HCT116 (cell line): ENCODE measurements at places on chromosomes 7 and 10.

DNA sequence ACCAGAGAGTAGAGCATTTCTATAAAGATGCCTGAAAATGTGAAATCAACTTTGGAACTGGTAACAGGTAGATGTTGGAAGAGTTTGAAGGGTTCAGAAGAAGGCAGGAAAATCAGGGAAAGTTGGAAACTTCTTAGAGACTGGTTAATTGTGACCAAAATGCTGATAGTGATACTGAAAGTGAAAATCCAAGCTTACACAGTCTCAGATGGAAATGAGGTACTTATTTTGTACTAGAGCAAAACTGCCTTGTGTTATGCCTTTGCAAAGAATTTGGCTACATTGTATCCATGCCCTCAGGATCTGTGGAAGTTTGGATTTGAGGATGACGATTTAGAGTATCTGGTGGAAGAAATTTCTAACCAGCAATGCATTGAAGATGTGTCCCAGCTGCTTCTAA, 430.6 kb upstream of the KCND2 start:
- no peak for DNase-seq
- no peaks in the 10 kb centered on the region for H3K4me1 ChIP-seq
- no peak overlapping the region for H3K4me3 ChIP-seq
- no peak overlapping the region for H3K27ac ChIP-seq
- no peaks in the 10 kb centered on the region for H3K36me3 ChIP-seq

DNA sequence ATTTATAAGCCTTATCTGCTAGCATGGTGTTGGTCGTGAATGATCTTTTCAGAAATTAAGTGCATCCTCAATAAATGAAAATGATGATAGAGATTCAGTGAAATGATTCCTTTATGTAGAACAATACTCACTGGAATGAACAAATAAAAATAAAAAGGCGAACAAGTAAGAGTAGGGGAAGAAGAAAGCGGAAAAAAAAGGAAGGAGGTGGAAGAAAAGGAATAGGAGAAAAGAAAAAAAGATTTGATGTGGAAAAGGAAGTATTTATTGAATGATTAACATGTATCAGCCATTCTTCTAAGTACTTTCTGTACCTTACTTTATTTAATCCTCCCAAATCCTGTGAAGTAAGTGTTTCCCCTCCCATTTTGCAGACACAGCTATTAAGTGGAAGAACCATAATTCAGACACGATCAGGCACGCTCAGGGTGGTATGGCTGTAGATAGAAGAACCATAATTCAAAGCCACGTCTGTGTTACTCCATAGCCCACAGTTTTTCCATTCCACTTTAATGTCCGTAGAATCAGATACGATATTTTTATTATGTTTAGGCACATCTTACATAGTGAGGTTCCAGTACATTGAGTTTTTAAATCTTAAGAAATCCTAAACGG, 156.2 kb upstream of the LAMB4 start:
- H3K36me3 ChIP-seq = no peaks in the 10 kb centered on the region
- H3K4me3 ChIP-seq = no peak overlapping the region
- H3K27ac ChIP-seq = no peak overlapping the region

GRCh38 chr7:125878235-125878956, 948.8 kb upstream of the POT1 start:
- no peaks in the 10 kb centered on the region for H3K36me3 ChIP-seq
- DNase-seq = no peak
- no peaks in the 10 kb centered on the region for H3K27me3 ChIP-seq
- no peak overlapping the region for H3K4me3 ChIP-seq
- no peak overlapping the region for H3K27ac ChIP-seq
- H3K4me1 ChIP-seq = no peaks in the 10 kb centered on the region; the same call in 1 of the 2 replicates

GRCh38 chr7:129530795-129531391, 28.6 kb downstream of the SMKR1 start:
- DNase-seq = peak; percentile 72
- H3K36me3 ChIP-seq = no peaks in the 10 kb centered on the region
- no peaks in the 10 kb centered on the region for H3K27me3 ChIP-seq
- H3K4me3 ChIP-seq = no peak overlapping the region

- DNase-seq = no peak
- peak overlapping the region; percentile 64 for H3K4me3 ChIP-seq
- H3K4me1 ChIP-seq = peaks cover 43% of the 10 kb centered on the region
- H3K27me3 ChIP-seq = no peaks in the 10 kb centered on the region
- no peaks in the 10 kb centered on the region for H3K36me3 ChIP-seq
These were observed 438 bp downstream of the ARID5B start for GRCh38 chr10:61901829-61902444.

GRCh38 chr7:82211333-82211732, 232.2 kb downstream of the CACNA2D1 start:
- H3K36me3 ChIP-seq = no peaks in the 10 kb centered on the region
- H3K4me1 ChIP-seq = no peaks in the 10 kb centered on the region
- no peaks in the 10 kb centered on the region for H3K27me3 ChIP-seq

DNA sequence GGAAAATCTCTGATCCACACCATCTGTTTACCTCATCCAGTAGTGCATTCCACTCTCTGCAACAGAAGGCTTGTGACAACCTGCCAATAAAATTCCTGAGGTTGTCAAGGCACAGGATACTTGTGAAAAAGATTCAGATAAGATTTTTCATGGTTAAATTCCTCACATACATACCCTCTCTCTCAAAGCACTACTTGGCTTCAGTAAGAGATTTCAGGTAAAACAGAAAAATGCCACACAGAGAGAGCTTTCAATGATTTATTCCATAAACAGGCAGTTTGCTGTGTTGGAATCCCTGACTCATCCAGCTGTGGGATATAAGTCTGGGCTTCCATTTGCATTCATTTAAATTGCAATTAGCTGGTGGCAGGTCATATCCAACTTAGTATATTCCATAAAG, 99.7 kb upstream of the CAV2 start:
- peak overlapping the region; percentile 37; the same call in 1 of the 2 replicates for H3K27ac ChIP-seq
- H3K36me3 ChIP-seq = no peaks in the 10 kb centered on the region
- no peaks in the 10 kb centered on the region for H3K27me3 ChIP-seq
- peaks cover 19% of the 10 kb centered on the region for H3K4me1 ChIP-seq
- no peak overlapping the region for H3K4me3 ChIP-seq

- no peaks in the 10 kb centered on the region for H3K27me3 ChIP-seq
- no peak overlapping the region for H3K27ac ChIP-seq
- H3K4me1 ChIP-seq = no peaks in the 10 kb centered on the region; the same call in 1 of the 2 replicates
- H3K36me3 ChIP-seq = no peaks in the 10 kb centered on the region
These were observed 683 bp downstream of the CHAT start for GRCh38 chr10:49614242-49615198.
